ENCODE measurements at places on chromosomes 11 and 22. TPM values are rescaled to one million over a fixed set of nuclear protein-coding genes. Genes with fewer than 3 reads are reported as not detected.

The IL17REL gene
- 0.06 TPM for total RNA-seq

The MIOX gene
- 1.6 TPM for total RNA-seq

The LRRN4CL gene
- total RNA-seq = 4.3 TPM

The RTN4R gene
- 2.0 TPM for total RNA-seq

The HEPHL1 gene
- not detected for total RNA-seq

The PRCP gene
- total RNA-seq = 48.7 TPM

The EPS8L2 gene
- total RNA-seq = 228 TPM

The SART1 gene
- 41.0 TPM for total RNA-seq

The IL17RA gene
- total RNA-seq = 27.2 TPM

The GALNT18 gene
- total RNA-seq = 20.0 TPM

The TRIM6 gene
- 2.1 TPM for total RNA-seq

The SERHL2 gene
- 2.9 TPM for total RNA-seq

The TMEM191B gene
- 3.4 TPM for total RNA-seq

The NAA40 gene
- 26.2 TPM for total RNA-seq

The OR52E5 gene
- total RNA-seq = not detected

The FADS2 gene
- 34.5 TPM for total RNA-seq

The MS4A5 gene
- total RNA-seq = not detected

The RASD2 gene
- 4.4 TPM for total RNA-seq

The KBTBD3 gene
- 10.8 TPM for total RNA-seq

The BEST1 gene
- total RNA-seq = 2.8 TPM

The KCNA4 gene
- total RNA-seq = 0.06 TPM

The ZNF215 gene
- total RNA-seq = 1.5 TPM

Measured in mucosa of gallbladder (tissue), 1 donor.